ENCODE measurements at places on chromosomes 12 and 14.

GRCh38 chr14:102848830-102849525 is 71.7 kb downstream of the TRAF3 start:
- DNase-seq = no peak

DNA sequence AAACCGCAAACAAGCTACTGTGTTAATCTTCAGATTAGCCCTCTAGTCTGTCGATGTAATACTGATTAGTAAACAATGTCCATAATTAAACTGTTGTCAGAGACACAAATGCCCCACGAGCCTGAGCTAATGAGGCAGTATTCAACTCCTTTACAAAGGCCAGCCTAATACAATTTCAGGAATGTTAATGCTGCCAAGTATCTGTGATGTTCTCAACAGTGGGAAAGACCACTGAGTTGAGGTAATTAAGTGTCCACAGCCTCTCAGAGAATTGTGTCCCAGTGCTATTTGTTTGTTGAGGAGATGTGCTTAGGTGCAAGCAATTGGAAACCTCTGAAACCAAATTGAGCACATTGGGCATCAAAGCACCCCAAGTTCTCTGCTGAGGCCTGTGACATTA is 139.4 kb upstream of the CDKN3 start:
- no peak for DNase-seq

- DNase-seq = no peak
Measured at GRCh38 chr12:101931498-101932326, 54.3 kb downstream of the DRAM1 start.

- DNase-seq = peak; percentile 9
Measured at GRCh38 chr12:107990325-107990724, 138.8 kb upstream of the WSCD2 start.

- no peak for DNase-seq
Measured at GRCh38 chr14:99408286-99408970, 72.2 kb downstream of the SETD3 start.
